ENCODE measurements at places on chromosomes 6 and 20. TPM values are rescaled to one million over a fixed set of nuclear protein-coding genes. Genes with fewer than 3 reads are reported as not detected.

TMEM170B gene
- 0.50 TPM for total RNA-seq

- no peak for DNase-seq
These were observed 823.6 kb upstream of the ADGRB3 start for GRCh38 chr6:67811239-67812037.

PPP1R14C gene
- total RNA-seq = 0.10 TPM

GRCh38 chr20:49784291-49784690, 28.3 kb upstream of the SLC9A8 start:
- DNase-seq = no peak

C20orf173 gene
- total RNA-seq = not detected

GRCh38 chr20:10925767-10926166, 252.0 kb upstream of the JAG1 start:
- DNase-seq = no peak

DNA sequence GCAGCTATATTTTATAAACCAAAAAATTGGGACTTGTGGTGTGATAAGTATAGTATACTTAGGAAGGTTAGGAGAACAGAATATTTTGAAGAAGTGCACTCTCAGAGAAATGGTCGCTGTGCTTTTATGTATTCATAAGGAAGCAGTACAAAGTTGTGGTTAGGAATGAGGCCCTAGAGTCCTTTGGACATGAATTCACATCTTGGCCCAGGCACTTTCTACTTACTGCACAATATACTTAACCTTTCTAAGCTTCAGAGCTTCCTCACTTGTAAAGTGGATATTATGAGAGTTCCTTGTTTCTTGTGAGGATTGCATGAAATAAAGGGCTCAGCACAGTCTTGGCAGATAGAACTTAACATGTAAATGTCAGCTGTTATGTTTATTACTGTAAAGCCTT, 21.0 kb upstream of the SERINC3 start:
- DNase-seq = no peak

- DNase-seq = no peak
These were observed 1.8 kb downstream of the FOXO3 start for GRCh38 chr6:108562503-108562993.

DNA sequence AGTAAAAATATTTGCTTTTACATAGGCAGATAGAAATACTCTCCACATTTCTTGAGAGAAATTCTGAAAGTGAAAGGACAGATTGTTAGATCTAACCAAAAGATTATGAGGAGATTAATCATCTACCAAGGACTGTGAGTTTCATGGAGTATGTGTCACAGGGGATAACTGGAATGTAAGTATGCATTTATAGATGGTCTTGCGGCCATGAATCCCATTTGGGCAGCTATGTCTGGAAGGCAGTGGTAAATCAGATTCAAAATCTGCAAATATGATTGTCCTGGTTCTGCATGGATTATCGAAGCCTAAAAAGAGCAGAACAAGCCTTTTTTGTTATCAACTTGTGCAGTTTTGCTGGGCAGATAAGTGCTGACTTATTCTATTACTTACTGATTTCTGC, 293.8 kb downstream of the RFPL4B start:
- no peak for DNase-seq

GRCh38 chr6:106704327-106704726, 74.9 kb downstream of the QRSL1 start:
- DNase-seq = no peak

DNA sequence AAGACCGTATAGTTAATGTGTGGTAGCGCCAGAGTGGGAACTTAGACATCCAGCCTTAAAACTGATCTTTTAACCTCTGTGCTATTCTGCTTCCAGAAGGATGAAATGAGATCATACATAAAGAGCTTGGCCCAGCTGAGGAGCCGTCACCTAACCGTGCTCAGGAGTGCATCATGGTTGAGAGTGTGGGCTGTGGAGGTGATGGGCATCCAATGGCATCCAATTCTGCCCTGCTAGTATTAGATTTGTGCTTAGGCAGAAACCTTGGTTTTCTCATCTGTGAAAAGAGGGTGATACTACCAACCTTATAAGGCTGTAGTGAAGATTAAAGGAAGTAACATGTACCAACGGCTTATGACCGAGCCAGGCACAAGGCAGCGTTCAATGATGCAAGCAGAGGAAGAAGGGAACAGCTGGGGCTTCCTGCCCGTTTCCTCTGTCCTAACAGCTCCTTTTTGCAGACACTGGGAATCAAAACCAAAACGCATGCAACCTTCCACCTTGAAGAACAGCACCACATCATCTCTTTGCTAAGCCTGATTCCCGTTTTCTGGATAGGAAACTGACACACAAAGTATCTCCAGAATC, 1.3 kb downstream of the SLC22A16 start:
- DNase-seq = no peak

GRCh38 chr6:89197141-89197540, 20.0 kb downstream of the GABRR1 start:
- DNase-seq = no peak

GRCh38 chr6:48826152-48826515, 636.9 kb downstream of the MMUT start:
- DNase-seq = no peak
